PC-3 (cell line): ENCODE measurements at places on chromosomes 12 and 14. TPM values are rescaled to one million over a fixed set of nuclear protein-coding genes. Genes with fewer than 3 reads are reported as not detected.

Gene ERP27
- not detected in 2 replicates for total RNA-seq

DNA sequence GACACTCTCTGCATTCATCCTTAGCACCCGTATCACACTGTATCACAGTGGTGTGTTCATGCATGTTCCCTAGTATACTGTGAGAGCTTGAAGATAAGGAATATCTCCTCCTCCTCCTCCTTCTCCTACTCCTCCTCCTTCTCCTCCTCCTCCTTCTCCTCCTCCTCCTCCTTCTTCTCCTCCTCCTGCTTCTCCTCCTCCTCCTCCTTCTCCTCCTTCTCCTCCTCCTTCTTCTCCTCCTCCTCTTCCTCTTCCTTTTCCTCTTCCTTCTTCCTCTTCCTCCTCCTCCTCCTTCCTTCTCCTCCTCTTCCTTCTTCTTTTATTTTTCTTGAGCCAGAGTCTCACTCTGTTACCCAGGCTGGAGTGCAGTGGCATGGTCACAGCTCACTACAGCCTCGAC is 27.1 kb downstream of the DAO start:
- no peak for DNase-seq

Gene ST8SIA1
- not detected in 2 replicates for total RNA-seq

GRCh38 chr14:28381656-28382055 is 384.9 kb upstream of the FOXG1 start:
- peak; percentile 79 for DNase-seq

Gene SLC5A8
- not detected in 2 replicates for total RNA-seq

- no peak for DNase-seq
Observed at GRCh38 chr14:106691601-106692291, 1165.4 kb downstream of the TMEM121 start.

GRCh38 chr12:132806857-132807256 is 21.8 kb downstream of the GOLGA3 start:
- no peak for DNase-seq

DNA sequence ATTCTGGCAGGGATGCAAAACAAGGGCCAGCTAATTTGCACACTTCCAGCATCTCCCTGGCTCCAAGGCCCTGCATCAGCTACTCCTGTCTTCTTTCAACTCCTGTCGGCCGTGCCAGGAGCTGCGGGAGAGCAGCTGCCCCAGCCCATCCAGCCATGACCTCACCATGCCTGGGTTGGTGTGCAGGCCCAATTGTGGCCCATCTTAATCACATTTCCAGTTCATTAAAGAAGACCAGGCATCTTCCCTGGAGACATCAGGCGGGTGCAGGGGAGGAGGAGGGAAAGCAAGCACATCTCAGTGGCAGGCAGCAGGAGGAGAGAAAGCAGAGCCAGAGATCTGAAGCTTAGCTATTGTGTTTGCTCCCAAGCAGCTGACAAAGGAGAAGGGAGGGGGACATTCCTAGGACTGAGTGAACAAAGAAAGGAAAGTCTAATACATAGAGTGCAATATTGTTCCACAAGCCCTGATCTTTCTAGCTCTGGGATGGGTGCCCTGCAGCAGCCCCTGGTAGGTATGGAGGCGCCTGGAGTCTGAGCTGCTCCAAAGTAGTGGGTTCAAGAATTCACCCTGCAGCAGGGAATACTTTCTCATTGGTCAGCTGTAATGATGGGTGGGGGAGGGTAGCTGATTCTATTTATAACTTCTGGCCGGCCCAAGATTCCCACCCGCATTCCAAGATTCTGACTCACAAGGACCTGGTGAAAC is 40.1 kb downstream of the VWF start:
- peak; percentile 86 for DNase-seq

Gene CFAP251
- 3.2 and 11.5 TPM in 2 replicates for total RNA-seq

Gene APAF1
- total RNA-seq, result 8.5 and 10.1 TPM in 2 replicates

Gene PZP
- not detected in 2 replicates for total RNA-seq

GRCh38 chr14:90620568-90621077 is 195.6 kb downstream of the TTC7B start:
- no peak for DNase-seq

Gene PLEKHD1
- 0.15 and 0.35 TPM in 2 replicates for total RNA-seq

DNA sequence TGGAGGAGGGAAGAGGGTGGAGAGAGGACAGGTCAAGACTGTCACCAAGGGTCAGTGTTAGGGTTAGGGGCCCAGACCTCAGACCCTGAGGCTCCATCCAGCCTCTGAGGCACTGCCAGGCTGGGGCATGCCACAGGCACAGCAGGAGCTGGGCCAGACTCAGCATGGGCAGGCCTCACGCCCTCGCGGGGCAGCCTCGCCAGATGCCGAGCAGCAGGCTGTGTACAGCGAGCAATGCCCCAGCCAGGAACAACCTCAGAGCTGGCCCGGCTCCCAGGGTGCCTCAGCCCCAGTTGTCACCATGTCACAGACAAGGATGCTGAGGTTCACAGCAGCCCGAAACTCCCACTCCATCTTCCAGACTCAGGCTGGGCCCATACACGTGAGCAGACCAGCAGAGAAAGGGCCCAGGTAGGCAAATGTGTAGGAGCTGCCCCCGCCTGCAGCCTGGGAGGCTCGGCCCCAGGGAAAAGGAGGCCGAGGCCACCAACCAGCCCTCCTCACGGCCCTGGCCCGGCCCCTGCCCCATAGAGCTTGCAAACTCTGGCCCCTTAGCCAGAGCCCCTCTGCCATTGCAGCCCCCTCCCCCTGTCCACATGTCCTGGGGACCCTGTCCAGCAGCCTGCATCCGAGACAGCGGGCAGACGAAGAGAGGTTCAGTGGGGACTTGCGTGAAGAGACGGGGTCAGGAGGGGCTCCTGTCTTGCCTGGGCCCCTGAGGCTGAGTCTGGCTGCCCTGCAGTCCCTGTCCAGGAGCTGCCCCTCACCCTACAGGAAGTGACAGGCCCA is 7.5 kb downstream of the C14orf180 start:
- no peak for DNase-seq

DNA sequence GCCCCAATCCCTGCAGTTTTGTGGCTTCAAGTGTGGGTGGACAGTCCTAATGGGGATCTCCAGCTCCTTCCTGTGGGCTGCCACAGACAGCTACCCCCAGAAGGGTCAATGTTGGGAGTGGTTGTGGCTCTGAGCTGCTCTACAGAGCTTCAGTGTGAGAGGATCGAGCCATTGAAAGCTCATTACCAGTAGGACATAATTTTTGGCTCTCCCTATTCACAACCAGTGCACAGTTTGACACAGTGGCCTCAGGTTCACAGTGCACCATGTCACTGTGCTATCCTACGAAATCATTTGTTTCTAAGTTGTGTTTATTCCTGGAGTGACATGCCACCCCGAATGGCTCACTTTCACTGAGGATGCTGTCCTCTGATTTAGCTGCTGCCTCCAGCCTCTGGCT is 22.8 kb downstream of the TMBIM6 start:
- DNase-seq, result no peak

GRCh38 chr12:94147387-94147990 is 888 bp upstream of the PLXNC1 start:
- no peak for DNase-seq

Gene SLCO1B1
- total RNA-seq, result not detected in 2 replicates
